ENCODE measurements at places on chromosomes 3 and 15. TPM values are rescaled to one million over a fixed set of nuclear protein-coding genes. Genes with fewer than 3 reads are reported as not detected.

Gene THRB
- 0.18 TPM for total RNA-seq

Gene NR2E3
- 0.25 TPM for total RNA-seq

Gene TAGLN3
- total RNA-seq = not detected

Gene RAB6B
- total RNA-seq = 6.7 TPM

Gene PEX5L
- total RNA-seq = not detected

Gene RASGRF1
- total RNA-seq = not detected

Gene XCR1
- not detected for total RNA-seq

Gene PLSCR2
- total RNA-seq = not detected

Gene C3orf22
- not detected for total RNA-seq

Gene GOLGA8O
- 2.1 TPM for total RNA-seq

Gene C3orf85
- total RNA-seq = not detected

Gene CLDN18
- total RNA-seq = not detected

Gene MYH15
- 0.14 TPM for total RNA-seq

Gene TGM5
- total RNA-seq = not detected

Gene P2RY13
- not detected for total RNA-seq

Gene FGF7
- total RNA-seq = not detected

Gene TMEM212
- total RNA-seq = not detected

Gene CHRD
- 0.53 TPM for total RNA-seq

Gene PLA2G4D
- total RNA-seq = not detected

Gene HYAL1
- total RNA-seq = 2.2 TPM

Gene CYP1A1
- total RNA-seq = 7.6 TPM

Gene DUOX1
- total RNA-seq = not detected

Gene GABPB1
- 59.7 TPM for total RNA-seq

Gene SAXO2
- 0.67 TPM for total RNA-seq

Gene LRRIQ4
- total RNA-seq = not detected

Gene ADGRG7
- total RNA-seq = not detected

Gene GPR149
- not detected for total RNA-seq

Gene ACKR2
- not detected for total RNA-seq

Gene CHAC1
- 4.6 TPM for total RNA-seq

Gene FBXL22
- not detected for total RNA-seq

Gene PTPRG
- 37.5 TPM for total RNA-seq

Gene IFT80
- total RNA-seq = 22.5 TPM

Gene ABHD17C
- total RNA-seq = 8.2 TPM

Gene FMN1
- 0.29 TPM for total RNA-seq
